Muscle of arm (tissue), 14 donors: ENCODE measurements at places on chromosomes 2 and 18. TPM values are rescaled to one million over a fixed set of nuclear protein-coding genes. Genes with fewer than 3 reads are reported as not detected.

- DNase-seq, result no peak
Observed at GRCh38 chr2:173623438-173624319, 269.0 kb downstream of the CDCA7 start.

DNA sequence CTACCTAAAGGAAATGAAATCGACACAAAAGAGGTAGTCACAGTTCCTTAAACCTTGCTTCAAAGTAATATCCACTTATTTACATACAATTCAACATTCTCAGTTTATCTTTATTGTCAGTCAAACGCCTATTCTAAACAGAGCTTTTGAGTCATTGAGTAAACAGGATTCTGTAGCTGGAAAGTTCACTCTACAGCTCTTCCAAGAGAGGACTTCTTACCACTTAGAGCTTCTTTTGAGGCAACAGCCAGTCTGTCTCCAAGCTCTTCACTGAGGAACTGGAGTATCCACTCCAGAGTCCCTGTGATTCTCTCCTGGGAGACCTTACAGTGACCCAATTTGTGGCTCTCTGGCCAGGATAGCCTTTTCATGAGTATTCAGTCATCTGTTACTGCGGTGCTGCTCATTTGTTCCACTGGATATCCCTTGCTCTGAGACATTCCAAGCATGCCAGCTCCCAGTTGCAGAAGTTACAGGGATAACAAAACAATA is 210.9 kb upstream of the OSR1 start:
- no peak for DNase-seq

DNA sequence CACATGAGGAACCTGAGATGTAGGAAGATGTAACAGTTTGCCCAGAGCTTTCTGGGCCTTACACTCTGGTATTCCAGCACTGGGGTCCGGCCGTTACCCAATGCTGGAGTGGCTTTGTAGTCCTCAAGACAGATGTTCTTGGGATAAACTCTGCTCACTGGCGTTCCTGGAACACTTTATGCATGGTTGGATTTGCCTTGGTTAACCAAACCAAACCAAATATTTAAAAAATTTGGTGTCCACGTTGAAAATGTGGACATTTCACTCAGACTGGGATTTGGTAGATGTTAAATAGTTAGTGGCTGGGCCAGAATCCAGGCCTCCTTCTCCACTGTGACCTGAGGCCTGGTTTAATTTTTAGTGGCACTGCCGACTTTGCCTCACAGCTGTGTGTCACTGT is 81.5 kb downstream of the ACOXL start:
- no peak for DNase-seq

DNA sequence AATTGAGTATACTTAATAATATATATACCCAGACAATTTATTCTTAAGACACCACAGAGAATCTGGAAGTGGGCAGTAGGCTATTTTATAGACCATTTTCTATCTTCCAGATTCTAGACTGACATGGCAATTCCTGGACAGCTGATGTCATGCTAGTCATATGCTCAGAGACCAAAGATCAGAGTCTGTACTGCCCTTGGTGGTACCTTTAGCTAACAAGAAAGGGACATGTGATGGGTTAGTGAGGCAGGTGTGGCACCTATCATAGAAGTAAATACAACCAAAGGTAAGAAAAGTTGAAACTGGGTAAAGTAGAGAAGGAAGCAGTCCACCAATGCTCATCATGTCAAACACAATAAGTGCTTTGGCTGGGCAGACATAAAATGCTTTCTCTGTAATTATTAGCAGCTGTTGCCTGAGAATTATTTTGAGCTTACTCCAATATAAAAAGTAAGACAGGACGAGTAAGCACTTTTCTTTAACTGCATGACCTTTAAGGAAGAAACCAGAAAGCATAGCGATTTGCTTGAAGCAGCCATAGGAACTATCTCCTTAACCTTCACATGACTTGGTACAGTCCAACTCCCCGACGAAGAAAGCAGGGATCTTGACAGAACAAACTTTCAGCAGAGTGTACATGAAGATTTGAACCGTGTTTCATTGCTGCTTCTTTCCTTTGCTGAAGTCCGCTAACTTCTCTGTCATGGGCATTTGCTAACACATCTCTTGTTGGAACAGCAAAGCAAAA is 47.1 kb downstream of the SLC40A1 start:
- DNase-seq, result no peak

The PLCL1 gene
- polyA plus RNA-seq, result 16.1 TPM

The KIDINS220 gene
- polyA plus RNA-seq, result 39.4 TPM
